ENCODE measurements at places on chromosomes 5 and 9.

DNA sequence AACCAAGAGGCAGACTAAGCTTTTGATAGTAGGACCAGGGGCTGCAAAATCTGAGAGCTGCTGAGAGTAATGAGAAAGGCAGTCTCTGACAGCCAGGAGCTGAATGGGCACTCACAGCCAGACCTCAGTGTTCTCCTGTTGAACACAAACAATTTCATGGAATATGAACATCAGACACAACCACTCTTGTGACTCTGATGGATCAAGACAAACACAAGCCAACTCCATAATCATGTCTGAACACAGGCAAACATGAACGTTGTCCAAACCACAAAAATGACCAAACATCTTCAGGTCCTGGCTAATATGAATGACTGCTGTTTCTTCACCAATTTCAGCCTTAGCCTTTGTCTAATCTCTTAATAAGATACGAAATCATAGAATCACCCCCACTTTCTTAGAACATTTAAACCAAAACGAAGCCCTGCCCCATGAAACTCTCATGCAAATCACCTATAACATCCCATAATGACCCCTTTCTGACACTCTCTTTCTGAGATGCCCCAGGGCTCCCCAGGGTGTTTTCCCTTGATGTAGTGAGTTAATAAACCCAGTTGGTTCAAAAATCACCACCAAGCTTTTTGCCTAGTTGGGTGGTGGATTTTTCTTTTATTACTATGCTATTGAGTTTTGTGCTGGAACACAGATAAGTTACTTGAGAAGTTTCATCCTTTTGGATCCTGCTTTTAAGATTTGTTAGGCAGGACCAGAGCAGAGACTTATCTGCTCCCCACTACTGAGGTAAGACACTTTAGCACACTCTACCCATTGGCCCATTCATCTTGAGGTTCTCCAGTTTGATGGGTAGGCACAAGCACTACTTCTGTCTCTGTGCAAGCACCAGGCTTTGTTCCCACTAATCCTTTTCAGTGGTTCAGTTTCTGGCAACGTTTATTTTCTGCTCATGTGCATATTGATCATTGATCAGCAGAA lies 5.9 kb upstream of the ERAP2 start:
- no peak for DNase-seq

- DNase-seq, result no peak
Observed at GRCh38 chr5:143361438-143361837, 42.0 kb downstream of the NR3C1 start.

DNA sequence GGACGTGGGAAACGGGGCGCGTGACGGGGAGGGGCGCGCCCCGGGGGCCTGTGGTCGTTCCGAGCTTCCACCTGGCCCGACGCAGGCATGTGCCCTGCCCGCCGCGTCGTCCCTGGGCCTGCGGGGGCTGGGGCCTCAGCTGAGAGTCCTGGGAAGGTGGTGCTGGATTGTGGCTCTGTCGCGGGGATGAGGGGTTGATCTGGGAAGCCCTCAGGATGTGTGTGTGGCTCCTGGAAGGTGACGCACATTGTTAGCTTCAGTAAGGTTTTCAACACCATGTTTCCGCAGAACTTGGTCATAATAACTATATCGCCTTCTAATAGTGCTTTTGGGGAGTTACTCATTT lies 589.1 kb downstream of the MTRR start:
- DNase-seq, result no peak

- DNase-seq, result no peak
Observed at GRCh38 chr9:16743375-16743774, 127.1 kb downstream of the BNC2 start.

- DNase-seq, result no peak
Observed at GRCh38 chr5:83919071-83920041, 198.7 kb upstream of the HAPLN1 start.

DNA sequence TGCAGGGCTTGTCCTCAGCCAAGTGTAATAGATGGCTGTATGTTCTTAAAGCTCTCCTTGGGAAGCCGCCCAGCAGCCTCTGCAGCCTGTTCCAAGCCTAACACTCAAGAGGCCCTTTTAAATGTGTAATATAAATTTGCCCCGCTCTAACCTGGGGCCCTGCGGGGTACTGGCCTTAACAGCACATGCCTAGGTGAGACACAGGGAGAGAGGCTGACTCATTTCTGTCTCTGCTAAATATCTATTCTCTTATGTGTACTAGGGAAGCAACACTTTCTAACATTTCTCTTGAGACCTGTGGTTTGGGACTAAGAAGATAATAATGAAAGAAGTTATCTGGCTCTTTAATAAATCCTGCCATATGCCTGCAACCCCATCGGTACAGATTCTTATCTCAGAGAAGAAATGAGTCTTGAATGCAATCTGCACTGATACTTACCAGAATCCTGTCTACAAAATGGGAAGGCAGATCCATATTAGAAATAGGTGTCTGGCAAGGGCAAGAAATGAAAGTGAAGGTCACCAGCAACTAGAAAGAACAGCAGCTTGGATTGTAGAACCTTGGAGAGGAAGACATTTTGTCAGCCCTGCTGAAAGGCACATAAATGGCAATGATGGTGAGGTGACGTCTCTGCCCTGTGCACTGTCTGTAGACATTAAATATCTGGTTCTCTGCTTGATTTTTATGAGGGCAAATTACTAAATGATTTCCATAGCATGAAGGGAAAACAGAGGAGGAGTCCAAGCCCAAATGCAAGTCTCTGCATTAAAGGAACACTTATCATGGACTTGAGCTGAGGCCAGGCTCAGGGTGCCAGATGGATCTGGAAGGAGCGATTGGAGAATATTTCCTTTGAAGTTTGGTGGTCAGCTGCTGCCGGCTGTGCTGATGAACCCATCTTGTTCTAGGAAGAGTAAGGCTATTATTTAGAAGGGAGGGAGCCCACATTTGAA lies 14.5 kb upstream of the TGFBI start:
- no peak for DNase-seq

GRCh38 chr5:81019748-81020147 lies 59.6 kb downstream of the RASGRF2 start:
- DNase-seq, result no peak

- DNase-seq, result no peak
Observed at GRCh38 chr9:32906213-32906612, 95.2 kb downstream of the APTX start.

DNA sequence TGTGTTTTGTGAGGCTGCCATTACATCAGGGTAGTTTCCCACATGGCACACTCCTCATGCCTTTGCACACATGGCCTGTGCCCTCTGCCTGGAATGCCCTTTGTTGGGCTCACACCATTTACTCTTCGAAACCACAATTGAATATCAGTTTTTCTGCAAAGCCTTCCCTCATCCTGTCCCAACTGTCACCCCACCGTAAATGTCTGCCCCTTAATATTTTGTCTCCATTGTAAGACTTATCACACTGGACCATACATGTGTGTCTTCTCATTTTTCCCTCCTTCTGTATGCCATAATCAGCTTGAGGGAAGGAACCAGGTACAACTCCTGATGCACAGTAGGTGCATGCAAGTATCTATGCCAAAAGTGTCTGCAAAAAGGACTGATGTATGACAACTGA lies 62.7 kb upstream of the TMEM252 start:
- DNase-seq, result no peak

- DNase-seq, result no peak
Observed at GRCh38 chr5:142363619-142363963, 38.8 kb upstream of the SPRY4 start.

DNA sequence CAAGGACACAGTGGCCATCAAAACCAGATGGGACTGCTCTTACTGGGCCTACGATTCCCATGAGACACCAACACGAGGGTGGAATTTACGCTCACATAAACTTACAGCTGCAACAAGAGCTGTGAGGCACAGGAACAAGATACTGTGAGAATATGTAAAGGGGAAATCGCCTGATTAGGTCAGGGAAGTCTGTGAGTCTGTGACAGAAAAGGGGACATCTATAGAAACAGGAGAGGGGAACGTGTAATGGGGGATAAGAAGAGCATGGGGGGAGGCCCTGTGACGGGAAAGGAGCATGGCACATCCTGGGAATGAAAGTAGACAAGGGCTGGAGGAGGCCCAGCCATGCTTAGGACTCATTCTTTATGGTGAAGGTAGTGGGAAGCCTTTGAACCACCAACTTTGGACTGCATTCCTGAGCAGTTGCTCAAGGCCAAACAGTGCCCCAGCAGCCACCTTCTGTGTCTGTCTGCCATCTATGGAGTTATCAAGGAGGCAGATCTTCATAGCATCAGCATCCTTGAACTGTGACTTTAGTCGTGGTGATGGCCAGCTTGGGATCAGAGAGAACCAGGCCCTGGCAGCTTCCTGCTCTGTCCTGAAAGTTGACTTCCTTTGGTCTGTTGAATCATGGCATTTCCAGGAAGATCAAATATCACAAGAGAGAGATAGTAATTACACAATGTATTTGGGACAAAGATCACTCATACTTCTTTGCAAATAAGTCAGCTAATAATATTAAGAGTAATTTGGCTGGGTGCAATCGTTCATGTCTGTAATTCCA lies 87.9 kb upstream of the FAM169A start:
- DNase-seq, result no peak

DNA sequence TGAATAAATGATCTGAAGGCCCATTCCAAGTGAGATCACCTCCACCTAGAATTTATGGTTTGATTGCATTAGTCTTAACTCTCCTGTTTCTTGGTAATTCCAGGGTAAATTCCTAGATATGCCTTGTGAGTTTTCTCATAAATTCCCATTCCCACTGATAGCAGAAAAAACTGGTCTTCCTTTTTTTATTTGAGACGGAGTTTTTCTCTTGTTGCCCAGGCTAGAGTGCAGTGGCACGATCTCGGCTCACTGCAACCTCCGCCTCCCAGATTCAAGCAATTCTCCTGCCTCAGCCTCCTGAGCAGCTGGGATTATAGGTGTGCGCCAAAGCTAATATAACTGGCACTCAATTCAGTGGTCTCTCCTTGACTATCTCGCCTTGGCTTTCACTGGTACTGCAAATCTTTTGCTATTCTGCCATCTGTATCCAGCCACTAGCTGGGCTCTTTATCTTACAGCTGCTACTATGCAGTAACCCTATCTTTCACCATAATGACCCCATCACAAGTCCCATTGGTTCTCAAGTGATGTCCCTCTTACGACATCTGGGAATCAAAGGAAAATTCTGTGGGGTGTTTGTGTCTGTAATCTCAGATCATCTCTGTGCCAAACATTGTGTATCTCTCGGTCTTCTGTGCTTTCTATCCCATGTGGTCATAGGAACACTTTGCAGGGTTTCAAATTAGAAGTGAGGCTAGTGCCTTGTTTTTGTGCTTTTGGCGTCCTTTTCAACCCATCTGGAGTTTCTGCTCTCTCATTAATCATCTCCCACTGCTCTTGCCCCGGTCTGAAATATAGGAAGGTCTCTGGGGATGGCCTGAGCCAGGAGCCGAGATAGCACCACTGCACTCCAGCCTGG lies 14.4 kb downstream of the HNRNPK start:
- DNase-seq, result no peak

- no peak for DNase-seq
Observed at GRCh38 chr9:81619353-81620001, 69.9 kb downstream of the TLE1 start.

DNA sequence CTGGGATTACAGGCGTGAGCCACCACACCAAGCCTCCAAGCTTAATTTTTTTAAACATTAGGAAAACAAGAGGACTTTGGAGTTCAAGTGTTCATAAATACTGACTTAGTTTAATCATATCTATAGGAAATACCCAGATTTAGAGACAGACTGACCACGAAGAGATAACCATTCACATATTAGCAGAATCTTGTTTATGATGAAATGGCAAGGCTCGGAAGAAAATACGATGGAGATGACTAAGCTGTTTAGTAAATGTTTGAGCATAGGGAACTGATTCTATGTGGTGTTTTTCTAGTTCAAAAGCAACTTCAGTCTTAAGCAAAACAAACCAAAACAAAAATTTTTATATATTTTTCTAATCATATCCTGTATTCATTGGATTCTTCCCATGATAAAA lies 13.5 kb upstream of the TUSC1 start:
- no peak for DNase-seq

DNA sequence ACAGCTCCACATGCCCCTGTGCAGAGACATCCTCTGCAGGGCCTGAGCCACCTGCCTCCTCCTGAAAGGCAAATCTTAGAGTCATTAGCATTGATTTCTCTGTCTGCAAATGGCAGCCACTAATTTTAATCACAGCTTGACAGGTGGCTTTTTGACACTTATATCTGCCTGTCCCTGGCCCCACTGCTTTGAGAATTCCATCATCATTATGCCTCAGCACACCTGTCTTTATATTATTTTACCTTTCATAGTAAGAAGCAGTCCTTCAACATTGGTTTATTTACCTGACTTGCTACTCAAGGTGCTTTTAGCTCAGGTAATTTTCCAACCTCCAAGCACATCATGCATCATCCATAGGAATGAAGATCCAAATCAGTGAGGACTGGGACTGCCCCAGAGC lies 451.3 kb downstream of the MTRR start:
- DNase-seq, result no peak

- DNase-seq, result no peak
Observed at GRCh38 chr9:72596451-72597180, 75.2 kb downstream of the TMC1 start.

DNA sequence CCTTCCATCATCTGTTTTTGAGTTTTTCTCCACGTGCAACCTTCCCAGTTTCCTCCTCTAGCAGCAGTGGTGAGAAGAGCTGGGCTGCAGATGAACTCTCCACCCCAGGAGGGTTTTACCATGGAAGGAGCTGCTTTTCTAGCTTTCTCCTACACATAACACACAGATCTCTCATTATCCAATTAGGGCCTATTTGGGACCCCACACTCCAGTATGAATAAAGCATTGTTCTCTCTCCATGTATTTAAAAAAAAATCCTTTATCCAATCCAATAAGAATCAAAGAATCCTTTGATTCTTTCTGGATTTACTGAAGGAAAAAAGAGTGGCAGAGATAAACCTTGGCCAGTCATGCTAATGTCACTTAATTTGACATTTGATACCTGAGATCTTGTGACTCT lies 31.6 kb upstream of the NAA35 start:
- no peak for DNase-seq

- no peak for DNase-seq
Observed at GRCh38 chr9:130112538-130113151, 58.9 kb downstream of the GPR107 start.

GRCh38 chr9:126612326-126612812 lies 1.4 kb upstream of the LMX1B start:
- DNase-seq, result no peak

- DNase-seq, result no peak
Observed at GRCh38 chr5:40521108-40521785, 158.5 kb upstream of the PTGER4 start.

DNA sequence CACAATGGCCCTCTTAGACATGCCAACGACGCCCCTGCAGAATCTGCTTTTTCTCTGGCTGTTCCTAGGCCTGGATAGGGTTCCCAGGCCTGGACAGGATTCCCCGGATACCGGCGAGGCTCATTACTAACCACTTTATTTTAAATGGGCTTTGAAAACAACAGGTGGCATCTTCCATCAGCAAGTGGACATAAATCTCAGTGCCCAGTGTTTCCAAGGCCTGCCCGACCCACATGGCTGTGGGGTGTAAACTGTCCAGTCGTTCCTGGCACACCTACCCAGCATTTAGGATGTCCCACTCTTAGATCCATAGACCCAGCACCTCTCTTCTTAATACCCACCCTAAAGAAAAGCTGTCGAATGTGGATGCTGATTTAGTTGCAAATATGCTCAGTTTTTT lies 896 bp downstream of the CMBL start:
- DNase-seq, result no peak
